ENCODE measurements at places on chromosomes 5 and 9.

- no peak for DNase-seq
Observed at GRCh38 chr5:35096216-35096615, 48.5 kb upstream of the AGXT2 start.

GRCh38 chr5:78003919-78004318 is 227.8 kb upstream of the TBCA start:
- DNase-seq: no peak

DNA sequence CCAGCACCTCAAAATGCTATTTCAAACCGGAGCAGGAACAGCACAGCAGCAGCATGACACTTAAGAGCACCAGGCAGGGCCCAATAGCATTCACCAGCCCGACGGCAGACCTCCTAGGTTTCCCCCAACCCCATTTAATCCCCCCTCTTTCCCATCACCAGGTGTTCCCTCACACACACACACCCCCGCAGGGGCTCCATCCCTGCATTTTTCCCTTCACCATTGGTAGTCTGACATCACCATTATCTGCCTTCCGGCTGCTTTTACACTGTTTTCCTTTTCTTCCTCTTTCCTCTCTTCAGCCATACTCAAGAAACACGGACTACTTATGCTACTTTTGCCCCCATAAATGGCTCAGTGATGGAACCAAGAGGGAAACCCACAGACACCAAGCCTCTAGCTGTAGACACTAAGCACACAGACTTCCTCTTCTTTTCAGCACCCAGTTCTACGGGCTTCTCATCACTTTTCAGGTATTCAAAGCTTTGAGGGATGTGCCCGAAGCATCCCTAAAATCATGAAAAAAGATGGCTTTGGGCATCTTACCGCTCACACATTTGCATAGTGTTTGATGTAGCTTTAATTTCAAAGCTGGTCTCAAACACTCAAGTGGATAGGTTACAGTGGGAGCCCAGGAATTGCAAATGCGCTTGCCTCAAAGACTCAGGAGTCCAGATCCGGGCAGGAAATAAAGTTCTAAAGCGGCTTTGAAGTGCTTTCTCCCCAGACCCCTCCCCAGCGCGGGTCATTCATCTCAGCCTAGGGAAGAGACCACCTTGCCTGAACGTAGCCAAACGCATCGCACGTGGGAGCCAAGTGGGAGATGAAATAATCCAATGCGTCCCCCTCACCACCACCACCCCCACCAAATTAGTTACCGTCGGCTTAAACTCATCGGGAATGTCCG is 141.5 kb downstream of the TSSK1B start:
- no peak for DNase-seq

- DNase-seq: peak; percentile 93
Observed at GRCh38 chr9:38017149-38017884, 51.7 kb downstream of the SHB start.

DNA sequence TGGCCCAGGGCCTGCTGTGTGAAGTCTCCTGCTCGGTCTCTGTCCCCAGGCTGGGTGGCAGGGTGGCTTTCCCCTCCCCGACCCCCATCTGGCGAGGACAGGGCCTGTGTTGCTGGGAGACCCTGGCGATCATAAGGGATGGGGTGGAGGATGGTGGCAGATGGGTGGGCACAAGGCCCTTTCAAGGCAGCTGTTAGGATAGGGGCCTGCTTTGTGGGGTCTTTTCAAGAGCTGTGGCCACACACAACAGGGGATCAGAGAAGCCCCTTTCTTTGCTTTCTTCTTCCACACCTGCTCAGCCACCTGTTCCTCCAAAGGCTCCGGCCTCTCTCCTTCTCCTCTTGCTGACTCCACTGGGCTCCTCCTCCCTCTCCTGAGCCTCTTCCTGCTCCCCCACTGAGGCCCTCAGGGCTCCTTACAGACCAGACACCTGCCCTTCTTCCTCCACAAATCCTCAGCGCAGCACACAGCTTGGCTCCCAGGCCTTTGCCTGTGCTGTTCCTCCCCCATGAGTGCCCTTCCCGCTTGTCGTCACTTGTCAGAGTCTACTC is 15.0 kb upstream of the NEURL1B start:
- no peak for DNase-seq

DNA sequence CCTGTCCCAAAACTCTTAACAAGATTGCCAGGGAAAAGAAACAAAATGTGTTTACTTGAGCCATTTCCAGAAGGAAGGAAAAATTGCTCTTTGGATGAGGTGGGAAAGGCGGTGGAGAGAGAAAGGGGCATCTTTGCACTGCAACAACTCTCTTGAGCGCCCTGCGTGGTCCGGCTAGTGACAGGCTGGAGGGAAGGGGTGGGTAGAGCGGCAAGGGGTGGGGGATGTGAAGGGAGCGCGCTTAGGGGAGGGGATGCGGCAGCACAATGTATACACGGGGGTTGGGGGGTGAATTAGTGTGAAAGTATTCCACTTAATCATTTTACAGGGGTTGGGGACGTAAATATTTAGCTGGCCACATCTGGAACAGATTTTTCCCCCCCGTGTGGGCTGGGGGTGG is 1.3 kb downstream of the FGF10 start:
- DNase-seq: no peak

- no peak for DNase-seq
Observed at GRCh38 chr9:35116539-35116897, 856 bp upstream of the ATOSB start.

- no peak for DNase-seq
Observed at GRCh38 chr5:36239370-36240293, 2.1 kb downstream of the NADK2 start.

GRCh38 chr9:2758898-2759510 is 41.7 kb downstream of the KCNV2 start:
- no peak for DNase-seq

- no peak for DNase-seq
Observed at GRCh38 chr5:125125031-125125823, 378.8 kb upstream of the ZNF608 start.

DNA sequence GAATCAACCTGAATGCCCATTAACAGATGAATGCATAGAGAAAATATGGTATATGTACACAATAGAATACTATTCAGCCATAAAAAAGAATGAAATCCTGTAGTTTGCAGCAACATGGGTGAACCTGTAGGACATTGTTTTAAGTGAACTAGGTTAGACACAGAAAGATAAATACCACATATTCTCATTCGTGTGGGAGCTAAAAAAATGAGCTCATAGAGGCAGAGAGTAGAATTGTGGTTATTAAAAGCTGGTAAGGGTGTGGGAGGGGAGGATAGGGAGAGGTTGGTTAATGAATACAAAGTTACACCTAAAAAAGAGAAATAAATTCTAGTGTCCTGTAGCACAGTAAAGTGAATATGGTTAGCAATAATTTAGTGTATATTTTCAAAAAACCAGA is 23.5 kb downstream of the PTTG1 start:
- DNase-seq: no peak

DNA sequence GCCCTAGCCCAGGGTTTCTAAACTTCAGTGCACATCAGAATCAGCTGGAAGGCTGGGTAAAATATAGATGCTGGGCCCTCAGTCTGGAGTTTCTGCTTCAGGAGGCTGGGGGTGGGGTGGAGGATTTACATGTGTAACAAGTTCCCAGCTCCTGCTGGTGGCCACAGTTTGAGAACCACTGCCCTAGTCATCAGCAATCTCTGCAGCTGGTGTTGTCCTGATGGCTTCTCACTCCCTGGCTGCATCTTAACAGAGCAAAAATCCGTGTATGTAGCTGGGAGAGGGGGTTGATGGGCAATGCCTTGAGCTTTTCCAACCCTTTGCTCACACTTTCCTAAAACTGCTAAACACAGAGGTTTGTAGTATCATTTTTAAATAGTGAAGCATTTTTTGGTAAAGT is 186.0 kb upstream of the KLF9 start:
- no peak for DNase-seq

DNA sequence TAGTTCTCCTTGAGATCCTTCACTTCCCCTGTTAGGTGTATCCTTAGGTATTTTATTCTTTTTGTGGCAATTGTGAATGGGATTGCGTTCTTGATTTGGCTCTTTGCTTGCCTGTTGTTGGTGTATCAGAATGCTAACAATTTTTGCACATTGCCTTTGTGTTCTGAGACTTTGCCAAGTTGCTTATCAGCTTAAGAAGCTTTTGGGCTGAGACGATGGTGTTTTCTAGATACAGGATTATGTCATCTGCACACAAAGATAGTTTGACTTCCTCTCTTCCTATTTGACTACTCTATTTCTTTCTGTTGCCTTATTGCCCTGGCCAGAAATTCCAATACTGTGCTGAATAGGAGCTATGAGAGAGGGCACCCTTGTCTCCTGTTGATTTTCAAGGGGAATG is 609.4 kb upstream of the COX7C start:
- DNase-seq: no peak

DNA sequence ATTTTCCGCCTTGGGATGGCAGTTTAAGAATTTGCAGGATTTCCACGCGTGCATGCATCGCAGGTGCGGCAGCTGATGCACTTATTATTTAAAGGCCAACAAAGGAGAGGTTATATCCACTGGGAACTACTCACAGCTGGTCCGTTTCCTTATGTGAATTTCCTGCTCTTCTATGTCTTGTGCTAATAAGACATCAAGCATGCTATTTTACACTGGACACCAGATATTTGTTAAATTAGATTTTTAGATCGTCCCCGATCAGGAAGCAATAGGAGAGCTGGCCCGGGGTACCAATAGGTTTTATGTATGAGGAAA is 476 bp upstream of the DTWD2 start:
- no peak for DNase-seq

GRCh38 chr9:116541402-116541801 is 145.7 kb upstream of the TRIM32 start:
- DNase-seq: no peak

DNA sequence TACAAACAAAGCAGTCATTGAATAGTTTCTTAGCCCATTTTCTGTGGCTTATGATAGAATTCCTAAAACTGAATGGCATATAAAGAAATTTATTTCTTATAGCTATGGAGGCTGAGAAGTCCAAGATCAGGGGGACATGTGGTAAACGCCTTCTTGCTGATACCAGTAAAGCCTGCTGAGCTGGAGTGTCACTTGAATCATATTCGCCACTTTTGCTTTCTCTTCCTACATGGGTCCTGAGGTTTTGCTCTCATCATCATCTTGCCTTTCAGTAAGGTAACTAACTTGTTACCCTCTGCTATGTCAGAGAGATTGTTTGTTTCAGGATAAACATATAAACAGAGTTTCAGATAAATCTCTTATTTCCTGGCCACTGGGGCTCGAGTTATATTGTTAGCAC is 203.3 kb upstream of the DMRT1 start:
- DNase-seq: no peak

DNA sequence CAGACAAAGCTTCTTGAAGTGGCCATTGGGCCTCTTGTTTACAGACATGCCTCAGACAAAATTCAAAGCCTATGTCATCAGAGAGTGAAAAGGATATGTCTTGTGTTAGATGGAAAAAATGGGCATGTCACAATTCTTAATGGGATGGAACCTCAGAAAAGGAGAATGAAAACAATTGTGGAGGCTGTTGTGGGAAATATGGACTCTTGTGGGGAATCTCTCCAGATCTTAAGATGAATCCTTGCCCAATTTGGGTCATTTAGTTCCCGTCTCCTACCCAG is 19.5 kb downstream of the SLC22A5 start:
- DNase-seq: no peak

DNA sequence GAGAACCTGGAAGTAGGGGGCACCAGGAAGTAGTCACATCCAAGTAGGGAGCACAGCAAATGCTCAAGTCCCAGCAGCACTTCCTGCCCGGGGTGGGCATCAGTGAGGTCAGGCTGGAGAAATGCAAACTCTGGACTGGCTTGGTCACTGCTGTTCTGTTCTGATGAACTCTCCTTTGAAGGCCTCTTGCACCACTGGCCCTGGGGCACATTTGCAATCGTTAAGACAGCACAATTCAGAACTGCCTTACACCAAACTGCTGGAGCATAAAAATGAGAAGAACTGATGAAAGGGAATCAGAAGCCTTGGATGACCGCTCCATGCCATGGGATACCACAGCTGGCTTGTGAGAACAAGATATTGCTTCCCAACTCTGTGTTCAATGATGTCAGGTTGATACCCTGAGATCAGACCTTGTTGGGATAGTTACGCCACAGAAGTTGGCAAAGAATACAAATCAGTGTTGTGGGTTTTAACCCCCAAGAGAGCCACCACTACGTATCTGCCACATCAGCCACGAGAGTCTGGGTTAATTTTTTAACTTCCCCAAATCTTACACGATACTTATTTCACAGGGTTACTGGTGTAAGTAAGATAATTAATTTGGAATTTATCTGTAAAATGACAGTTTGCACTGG is 42.3 kb upstream of the ZSWIM6 start:
- DNase-seq: no peak

- no peak for DNase-seq
Observed at GRCh38 chr5:113092683-113093082, 116.1 kb downstream of the DCP2 start.

DNA sequence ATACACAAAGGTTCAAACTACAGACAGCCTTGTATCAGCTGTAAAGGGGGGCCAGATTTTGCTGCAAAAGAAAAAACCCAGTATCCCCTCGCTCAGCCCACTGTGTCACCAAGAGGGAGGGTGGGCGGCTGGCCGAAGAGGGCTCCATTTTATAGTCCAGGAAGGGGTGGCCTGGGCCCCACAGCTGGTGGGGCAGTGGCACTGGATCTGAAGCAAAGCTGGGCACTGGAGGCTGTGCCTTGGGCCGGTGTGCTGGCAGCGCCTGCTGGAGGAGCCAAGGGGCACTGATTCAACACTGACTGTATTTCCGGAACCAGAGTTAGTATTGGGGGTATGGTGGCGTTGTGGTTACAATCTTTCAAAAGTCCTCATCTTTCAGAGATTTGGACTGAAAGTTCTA is 9.1 kb downstream of the BRD3 start:
- DNase-seq: no peak

GRCh38 chr5:181170996-181171395 is 23.6 kb downstream of the OR2V2 start:
- DNase-seq: no peak

GRCh38 chr5:95241161-95241560 is 43.7 kb downstream of the MCTP1 start:
- no peak for DNase-seq

DNA sequence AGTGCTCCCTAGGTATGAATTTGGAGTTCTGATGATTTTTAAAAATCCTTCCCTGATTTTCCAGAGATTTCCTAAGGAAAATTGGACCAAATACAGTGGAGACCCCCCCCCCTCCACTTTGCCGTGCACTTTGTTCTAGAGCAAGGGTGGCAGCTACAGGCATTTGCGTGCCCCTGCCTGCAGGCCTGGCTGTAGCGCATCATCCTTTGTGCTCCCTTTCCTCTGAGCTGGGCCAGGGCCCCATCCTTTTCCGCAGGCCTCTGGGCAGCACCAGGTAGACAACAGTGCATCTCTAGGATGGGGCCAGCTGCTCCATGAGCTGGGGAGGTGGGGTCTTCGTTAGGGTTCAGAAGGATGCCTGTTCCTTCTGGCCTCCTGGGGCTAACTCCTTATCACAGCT is 39.6 kb downstream of the TRIO start:
- DNase-seq: no peak

DNA sequence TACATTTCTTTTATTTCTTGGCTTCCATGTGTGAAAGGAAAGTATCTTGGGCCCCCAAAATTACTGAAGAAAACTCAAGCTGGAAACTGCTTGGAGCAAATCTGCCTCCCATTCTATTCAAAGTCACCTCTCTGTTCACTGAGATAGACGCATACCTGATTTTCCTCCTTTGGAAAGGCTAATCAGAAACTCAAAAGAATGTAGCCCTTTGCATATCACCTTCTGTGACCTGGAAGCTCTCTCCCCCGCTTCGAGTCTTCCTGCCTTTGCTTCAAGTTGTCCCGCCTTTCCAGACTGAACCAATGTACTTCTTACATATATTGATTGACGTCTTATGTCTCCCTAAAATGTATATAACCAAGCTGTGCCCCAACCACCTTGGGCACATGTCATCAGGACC is 5.0 kb upstream of the RXFP3 start:
- DNase-seq: no peak
